ENCODE measurements at places on chromosomes 7 and 10.

DNA sequence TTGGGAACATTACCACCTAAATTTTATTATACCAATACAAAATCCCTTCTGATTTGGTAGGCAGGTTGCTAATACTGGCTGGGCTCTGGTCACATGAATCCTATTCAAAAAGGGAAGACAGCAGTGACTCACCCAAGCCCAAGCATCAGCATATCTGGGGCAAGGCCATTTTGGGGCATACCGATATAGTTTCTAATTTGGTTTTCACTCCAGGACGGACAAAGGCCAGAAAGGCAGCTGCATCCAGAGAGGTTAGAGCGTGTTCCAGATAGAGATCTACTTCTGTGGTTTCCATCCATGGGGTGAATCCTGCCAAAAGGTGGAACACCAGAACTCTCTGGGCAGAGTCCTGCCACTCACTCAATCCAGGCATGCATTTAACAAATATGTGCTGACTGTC, 335.8 kb downstream of the ELMO1 start:
- no peak for DNase-seq

DNA sequence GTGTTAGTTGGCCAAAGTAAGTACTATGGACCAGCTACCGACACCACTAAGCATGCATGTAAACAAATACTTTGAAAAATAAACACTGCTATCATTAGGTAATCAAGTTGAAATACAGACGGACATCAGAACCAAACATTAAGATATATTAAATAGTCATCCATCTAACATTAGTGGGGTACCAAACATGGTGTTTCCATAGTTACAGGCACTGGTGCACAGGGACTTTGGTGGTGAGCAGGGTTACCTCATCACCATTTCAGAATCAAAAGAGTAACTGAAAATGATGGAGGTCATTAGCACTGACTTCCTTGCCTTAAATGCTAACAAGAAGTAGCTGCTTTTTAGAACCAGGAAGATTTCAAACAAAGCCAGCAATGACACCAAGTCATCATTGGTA, 23.9 kb downstream of the EBLN1 start:
- no peak for DNase-seq

- DNase-seq, result no peak
These were observed 9.3 kb downstream of the TBL2 start for GRCh38 chr7:73569042-73569608.

- DNase-seq, result no peak
These were observed 117.2 kb downstream of the CNOT4 start for GRCh38 chr7:135392701-135393100.

DNA sequence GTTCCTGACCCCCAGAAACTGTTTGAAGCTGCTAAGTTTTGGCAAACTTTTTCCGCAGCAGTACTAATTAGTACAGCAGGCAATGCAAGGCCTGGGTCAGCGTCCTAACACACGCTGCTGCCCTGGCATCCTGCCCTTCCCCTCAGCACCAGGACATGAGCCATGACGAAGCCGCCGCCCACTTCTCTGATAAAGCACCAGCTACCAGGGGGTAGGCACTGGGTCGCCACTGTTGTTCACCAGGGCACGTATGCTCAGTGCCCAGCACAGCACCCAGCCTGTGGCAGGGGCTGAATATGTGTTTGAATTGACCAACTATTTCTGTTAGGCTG, 59.5 kb downstream of the CHST15 start:
- no peak for DNase-seq

GRCh38 chr10:124423813-124424212, 5.1 kb upstream of the OAT start:
- no peak for DNase-seq

DNA sequence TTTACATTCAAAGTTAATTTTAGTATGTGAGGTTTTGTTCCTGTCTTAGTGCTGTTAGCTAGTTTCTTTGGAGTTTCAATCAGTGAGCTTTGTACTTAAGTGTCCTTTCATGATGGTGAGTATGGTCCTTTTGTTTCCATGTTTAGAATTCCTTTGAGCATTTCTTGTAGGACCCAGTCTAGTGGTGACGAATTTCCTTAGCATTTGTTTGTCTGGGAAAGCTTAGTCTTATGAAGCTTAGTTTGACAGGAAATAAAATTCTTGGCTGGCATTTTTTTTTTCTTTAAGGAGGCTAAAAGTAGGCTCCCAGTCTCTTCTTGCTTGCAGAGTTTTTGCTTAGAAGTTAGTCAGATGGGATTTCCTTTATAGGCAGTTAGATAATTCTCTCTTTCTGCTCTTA, 209.2 kb upstream of the SEMA3C start:
- no peak for DNase-seq

DNA sequence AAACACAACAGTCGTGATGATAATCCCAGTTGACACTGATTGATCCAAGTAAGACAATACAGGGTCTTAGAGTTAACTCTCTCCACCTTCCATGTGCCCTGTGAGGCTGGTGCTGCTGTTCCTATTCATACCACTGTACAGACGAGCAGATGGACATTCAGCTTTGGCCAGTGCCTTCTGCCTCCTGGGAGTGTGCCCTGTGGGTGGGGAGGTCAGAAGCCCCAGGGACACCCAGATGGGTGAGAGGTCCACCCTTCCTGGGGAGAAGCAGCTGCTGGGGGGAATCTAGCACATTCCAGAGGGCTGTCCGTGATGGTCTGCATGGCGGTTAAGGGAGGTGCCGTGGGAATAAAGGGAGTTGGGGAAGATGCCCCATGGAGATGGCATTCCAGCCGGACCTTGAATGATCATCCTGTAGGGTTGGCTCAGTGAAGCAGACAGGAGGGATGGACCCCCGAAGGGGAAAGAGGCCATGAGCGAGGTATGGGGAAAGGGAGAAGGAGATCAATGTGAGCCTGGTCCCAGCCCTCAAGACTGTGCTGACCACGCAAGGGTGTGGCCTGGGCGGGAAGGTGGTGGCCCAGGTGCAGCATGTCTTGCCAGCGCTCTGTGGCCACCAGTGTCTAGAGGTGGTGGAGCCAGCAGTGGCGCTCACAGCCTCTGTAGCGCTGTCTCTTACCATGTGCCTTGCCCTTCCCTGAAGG, 74.0 kb downstream of the ADCY1 start:
- peak; percentile 10 for DNase-seq

GRCh38 chr7:107387573-107388219, 82.2 kb upstream of the GPR22 start:
- no peak for DNase-seq

Measured in liver (tissue), 10 donors.